ENCODE measurements at places on chromosomes 7 and 10. TPM values are rescaled to one million over a fixed set of nuclear protein-coding genes. Genes with fewer than 3 reads are reported as not detected.

Gene TFEC
- total RNA-seq = 2.2 TPM

Gene FBXO24
- total RNA-seq = 0.16 TPM

Gene SERPINE1
- 0.78 TPM for total RNA-seq

Gene MCM10
- total RNA-seq = 2.5 TPM

Gene CHRM2
- total RNA-seq = 9.4 TPM

Gene LIPN
- not detected for total RNA-seq

Gene TECTB
- total RNA-seq = 0.16 TPM

Gene CLDN3
- total RNA-seq = not detected
